ENCODE measurements at places on chromosomes 12 and 14. TPM values are rescaled to one million over a fixed set of nuclear protein-coding genes. Genes with fewer than 3 reads are reported as not detected.
A peak's percentile ranks its signal among the peaks of the same experiment; 100 is the strongest.

- no peak for DNase-seq
These were observed 49.2 kb upstream of the EIF5 start for GRCh38 chr14:103284574-103285467.

DNA sequence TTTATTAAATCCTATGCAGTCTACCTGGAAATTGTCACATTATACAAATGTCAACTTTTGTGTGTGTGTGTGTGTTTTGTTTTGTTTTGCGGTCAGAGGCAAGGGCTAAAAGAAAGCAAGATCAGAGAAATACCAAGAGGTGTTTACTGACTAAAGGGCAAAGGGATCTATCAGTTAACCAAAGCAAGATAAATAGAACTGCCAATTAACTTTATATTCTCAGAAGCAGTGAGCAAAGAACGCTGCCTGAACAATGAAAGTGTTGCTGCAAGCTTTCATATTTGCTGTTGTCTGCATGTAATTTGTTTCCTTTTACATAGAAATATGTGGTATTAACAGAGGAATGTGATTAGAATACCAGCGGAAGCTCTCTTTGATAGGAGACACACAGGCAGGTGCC lies 30.9 kb downstream of the CCDC60 start:
- DNase-seq, result no peak

DNA sequence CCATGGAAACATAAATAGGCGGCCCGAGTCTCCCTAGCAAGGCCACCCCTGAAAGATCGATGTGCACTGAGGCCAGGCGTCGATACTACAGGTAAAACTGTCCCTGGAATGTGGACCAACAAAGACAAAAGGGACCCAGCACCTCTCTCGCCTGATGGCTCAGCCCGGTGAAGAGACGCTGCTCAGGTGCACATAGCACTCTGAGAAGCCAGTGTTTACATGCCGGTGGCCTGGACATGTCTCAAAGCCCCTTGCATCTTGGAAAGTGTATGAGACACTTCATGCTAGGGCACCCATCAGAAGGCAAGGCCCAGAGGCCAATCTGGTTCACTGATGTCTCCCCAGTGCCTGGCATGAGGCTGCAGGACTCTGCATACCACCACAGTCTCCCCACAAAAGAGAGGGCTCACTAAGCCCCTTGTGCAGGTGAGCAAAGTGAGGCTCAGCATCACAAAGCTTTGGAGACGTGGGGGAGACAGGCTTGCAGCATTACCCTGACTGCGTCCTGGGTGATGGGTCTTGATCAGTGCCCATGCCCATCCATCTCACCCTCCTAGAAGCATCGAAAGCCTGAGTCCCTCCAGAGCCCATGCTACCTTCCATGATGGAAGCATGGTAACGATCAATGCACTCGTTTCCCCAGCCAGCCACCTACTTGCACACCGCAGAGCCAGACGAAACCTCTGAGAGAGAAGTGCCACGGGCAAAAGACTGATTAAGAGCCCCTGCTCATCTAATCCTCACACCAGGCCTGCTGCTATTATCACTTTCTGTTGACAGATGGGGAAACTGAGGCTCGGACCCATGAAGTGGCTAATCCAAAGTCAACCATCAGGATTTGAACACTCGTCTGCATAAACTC lies 16.1 kb downstream of the BCL11B start:
- DNase-seq, result no peak

DNA sequence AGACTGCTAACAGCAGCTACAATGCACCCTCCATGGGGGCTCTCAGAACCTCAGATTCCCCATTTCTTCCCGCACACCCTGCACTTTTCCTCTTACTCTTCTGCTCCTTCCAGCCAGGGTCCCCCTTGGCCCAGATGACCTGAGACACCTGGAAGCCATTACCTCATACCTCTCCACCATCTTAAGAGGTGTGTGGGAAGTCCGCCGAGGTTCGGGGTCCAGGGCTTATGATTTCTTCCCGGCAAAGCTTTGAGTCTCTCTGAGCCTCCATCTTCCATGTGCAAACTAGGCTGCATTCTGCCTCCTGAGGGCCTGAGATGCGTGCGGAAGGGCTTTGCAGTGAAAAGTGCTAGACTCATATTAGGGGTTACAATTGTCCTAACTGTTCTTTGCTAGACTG lies 5.3 kb downstream of the GSC start:
- DNase-seq, result no peak

GRCh38 chr14:91038439-91038838 lies 22.0 kb downstream of the RPS6KA5 start:
- peak; percentile 35 for DNase-seq

GRCh38 chr14:104151026-104151381 lies 12.6 kb downstream of the KIF26A start:
- DNase-seq, result no peak

GRCh38 chr12:47097276-47097896 lies 17.6 kb upstream of the AMIGO2 start:
- no peak for DNase-seq

DNA sequence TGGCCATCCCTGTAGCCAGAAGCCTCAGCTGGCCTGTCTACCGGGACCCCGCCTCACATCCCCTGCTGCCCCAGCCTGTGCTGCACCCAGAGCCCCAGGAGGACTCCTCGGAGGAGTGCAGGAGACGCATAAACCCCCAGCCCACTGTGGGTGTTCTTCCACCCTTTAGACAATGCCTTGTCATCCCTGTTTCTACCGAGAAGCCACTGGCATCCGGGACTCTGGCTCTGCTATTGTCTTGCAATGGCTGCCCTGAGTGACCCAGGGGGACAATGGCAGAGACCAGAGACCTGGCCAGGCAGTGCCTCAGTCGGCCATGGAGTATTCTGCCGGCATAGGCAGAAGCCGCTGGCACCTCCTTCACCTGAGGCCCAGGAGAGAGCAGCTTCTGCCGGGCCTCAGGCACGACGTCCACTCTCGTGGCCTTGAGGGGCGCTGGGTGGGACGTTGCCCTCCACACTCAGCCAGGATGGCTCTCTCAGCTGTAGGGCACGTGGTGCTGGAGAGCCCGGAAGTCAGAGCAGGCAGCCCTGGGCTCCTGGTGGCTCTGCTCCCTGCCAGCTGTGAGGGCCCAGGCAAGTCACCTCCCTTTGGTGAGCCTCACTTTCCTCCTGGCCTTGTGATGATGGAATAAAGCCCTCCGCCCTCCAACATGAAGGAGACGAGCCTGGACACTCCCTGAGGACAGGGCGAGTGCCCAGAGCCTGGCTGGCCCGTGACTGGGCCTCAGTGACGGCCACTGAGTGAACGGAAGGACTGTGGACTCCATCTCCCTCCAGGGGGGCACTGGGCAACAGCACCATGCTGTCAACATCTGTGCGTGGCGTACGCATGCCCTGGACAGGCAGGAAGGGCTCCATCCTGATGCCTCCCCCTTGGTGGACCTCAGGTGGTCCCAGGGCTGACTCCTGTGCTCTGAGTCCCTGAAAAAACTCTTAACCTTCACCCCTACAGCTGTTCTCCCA lies 41.0 kb downstream of the TRAFD1 start:
- DNase-seq, result no peak

- DNase-seq, result no peak
These were observed 5.4 kb downstream of the KRT8 start for GRCh38 chr12:52899338-52900035.

DNA sequence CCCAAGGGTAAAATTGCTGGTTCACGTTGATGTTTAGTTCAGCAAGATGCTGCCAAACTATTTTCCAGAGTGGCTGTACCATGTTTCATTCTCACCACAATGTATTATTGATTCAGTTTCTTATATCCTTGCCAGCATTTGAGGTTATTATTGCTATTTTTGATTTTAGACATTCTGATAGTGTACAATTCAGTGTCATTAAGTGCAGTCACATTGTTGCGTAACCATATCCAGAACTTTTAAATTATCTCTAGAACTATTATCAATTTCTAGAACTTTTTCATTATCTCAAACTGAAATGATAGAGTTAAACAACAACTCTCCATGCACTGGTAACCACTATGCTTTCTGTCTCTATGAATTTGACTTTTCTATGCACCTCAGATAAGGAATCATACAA lies 10.7 kb upstream of the TBC1D15 start:
- no peak for DNase-seq

GRCh38 chr14:55977392-55978150 lies 140.6 kb upstream of the PELI2 start:
- no peak for DNase-seq

CFAP54 gene
- total RNA-seq, result 5.9 TPM

SCFD1 gene
- total RNA-seq, result 195 TPM

GPD1 gene
- total RNA-seq, result 14.2 TPM

NKX2-8 gene
- total RNA-seq, result not detected

RDH16 gene
- total RNA-seq, result 0.62 TPM

TMEM233 gene
- total RNA-seq, result not detected
